ENCODE measurements at places on chromosomes 5 and 9.

DNA sequence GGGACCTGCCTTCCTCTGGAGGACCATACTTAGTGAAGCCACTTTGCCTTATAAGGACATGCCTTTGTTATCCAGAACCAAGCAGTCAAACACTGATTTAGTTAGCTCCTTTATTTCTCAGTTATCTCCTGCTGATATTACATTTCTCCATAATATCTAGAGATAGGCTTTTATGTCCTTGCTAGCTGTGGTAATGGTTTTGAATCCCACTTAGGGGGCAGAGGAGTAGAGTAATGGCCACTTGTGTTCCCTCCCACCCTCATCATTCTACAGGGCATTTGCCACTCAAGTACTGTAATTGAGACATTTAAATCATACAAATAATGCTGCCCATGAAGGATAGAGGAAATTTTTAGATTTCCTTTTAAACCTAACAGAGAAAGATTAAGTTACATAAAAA is 80.9 kb downstream of the DOCK8 start:
- DNase-seq, result no peak

GRCh38 chr9:127118597-127119319 is 3.7 kb downstream of the ANGPTL2 start:
- no peak for DNase-seq

GRCh38 chr9:14245901-14246525 is 67.9 kb downstream of the NFIB start:
- no peak for DNase-seq

- DNase-seq, result no peak
Measured at GRCh38 chr9:1171546-1171945, 121.4 kb downstream of the DMRT2 start.

DNA sequence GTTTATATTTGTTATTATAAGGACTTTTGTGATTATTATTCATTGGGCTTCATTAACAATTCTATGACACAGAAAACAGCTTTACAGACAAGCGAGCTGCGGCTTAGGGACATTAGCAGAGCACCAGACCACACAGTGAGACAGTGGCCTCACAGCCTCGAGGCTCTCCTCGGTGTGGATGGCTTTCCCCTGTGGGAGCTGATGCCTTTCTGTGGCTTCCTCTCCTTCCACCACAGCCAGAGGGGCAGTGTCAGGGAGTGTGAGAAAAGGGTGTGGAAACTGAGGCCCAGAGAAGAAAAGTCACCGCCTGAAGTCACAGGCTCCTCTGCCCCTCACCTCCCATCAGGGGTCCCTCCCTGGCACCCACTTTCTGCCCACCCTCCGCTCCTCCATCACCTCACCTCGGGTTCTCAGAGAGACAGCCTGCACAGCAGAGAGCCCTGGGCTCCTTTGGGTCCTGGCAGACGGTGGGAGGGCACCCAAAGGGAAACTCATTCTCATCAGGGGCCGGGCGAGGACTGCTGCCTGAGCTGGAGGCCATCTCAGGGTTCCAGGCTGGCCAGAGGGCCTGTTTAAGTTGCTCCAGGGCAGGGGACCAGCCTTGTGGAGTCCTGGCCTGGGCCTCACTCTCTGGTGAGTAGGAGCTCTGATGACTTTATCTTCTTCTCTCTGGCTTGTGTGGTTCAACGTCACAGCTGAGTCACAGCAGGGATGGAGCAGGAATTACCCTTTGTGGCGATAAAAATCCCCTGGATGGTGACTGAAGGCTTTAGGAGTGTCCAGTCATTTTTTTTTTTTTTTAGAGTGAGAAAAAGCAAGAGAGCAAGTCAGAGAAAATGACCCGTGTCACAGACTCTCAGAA is 830 bp downstream of the TRAF1 start:
- DNase-seq, result peak; percentile 90

- no peak for DNase-seq
Measured at GRCh38 chr9:136578915-136579649, 33.2 kb upstream of the NOTCH1 start.

DNA sequence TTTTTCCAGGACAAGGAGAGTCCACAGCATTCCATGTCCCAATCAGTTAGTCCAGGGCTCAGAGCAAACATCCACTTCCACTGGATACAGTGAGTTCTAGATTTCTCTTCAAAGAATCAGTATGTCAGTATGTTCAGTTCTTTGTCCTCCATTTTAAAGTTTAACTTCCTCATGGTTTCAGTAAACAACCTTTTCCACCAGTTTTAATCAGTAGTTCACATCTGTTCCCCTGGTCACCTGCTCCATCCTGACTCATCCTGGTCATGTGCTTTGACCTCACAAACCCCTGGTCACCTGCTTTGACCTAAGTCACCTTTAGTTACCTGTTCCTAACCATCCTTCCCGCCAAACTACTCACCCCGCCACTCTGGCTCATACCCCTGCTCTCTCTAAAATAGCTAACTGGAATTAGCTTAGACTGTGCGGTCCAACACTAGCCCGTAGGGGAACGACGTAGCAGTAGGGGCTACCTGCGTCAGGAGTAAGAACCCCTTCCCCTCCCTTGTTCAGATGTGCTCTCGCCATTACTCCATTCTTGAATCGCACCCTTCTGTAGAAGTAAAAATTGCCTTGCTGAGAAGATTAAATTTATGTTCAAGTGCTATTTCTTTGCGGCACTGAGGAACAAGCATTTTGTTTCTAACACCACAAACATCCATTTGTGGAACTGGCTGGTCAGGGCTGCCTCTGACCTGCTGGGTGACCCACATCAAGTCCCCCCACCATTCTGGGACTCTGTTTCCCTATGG is 5.5 kb downstream of the ENG start:
- no peak for DNase-seq

GRCh38 chr5:15741591-15741990 is 241.6 kb downstream of the FBXL7 start:
- no peak for DNase-seq

- no peak for DNase-seq
Measured at GRCh38 chr9:73009649-73010288, 56.9 kb upstream of the ALDH1A1 start.

GRCh38 chr5:113364466-113364865 is 70.3 kb downstream of the TSSK1B start:
- DNase-seq, result no peak

- DNase-seq, result no peak
Measured at GRCh38 chr9:90296539-90296938, 346.1 kb downstream of the DIRAS2 start.

- DNase-seq, result no peak
Measured at GRCh38 chr5:125326150-125326510, 579.7 kb upstream of the ZNF608 start.

- no peak for DNase-seq
Measured at GRCh38 chr5:95102687-95103086, 182.2 kb downstream of the MCTP1 start.

GRCh38 chr5:53170746-53171349 is 61.3 kb upstream of the MOCS2 start:
- peak; percentile 4 for DNase-seq

- DNase-seq, result no peak
Measured at GRCh38 chr9:105187781-105188180, 56.7 kb upstream of the SLC44A1 start.

DNA sequence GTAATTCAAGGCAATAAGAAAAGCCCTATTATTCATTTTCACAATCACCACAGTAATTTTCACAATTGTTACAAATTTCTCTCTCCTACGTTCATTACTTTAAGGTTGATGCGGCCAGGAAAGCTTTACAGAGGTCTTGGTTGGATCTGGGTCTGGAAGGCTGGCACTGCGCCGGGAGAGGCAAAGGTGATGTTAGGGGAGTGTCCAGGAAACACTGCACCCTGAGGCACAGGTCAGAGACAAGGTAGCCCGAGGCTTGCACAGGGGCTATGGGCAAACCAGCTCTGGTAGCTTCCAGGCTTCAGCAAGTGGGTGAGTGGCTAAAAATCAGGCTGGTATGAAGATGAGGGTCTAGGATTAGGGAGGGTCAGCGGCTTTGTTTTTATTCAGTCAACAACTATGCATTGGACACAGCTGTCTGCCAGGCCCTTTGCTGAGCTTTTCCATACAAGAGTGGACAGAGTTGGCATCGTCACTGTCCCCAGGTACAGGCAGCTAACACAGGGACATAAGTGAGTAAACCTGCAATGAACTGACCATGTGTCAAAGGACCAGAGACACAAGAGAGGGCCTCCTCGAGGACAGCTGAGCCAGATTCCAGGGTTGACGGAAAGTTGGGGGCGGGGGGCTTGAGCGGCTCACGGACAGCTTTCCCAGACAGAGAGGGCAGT is 12.4 kb upstream of the TENT4A start:
- no peak for DNase-seq

- DNase-seq, result peak; percentile 65
Measured at GRCh38 chr5:174724484-174725260, at the start of gene MSX2. TSS of gene MSX2 (plus strand) at chr5:174724582. CDS start at chr5:174724660, 78 bp downstream.

- no peak for DNase-seq
Measured at GRCh38 chr5:113507601-113508000, 5.9 kb upstream of the YTHDC2 start.

GRCh38 chr9:135989722-135990467 is 28.7 kb upstream of the UBAC1 start:
- peak; percentile 39 for DNase-seq

- no peak for DNase-seq
Measured at GRCh38 chr5:133938039-133938821, 30.2 kb downstream of the C5orf15 start.

DNA sequence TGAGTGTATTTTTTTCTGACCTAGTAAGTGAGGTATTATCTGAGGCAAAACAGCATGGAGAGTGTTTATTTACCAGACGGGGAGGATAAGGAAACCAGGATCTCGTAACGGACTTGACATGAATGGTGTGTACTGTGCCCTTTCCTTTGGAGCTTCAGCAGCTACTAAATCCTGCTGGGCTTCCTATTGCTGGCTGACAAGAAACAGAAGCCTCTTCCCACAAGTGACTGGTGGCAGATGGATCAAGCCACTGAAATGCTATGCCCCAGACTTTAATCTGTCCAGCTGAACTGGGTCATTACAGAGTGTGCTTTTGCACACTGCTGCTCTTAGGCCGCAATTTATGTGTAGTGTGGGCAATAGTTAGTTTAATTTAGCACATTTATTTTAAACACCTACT is 162.7 kb upstream of the MRPS30 start:
- no peak for DNase-seq

DNA sequence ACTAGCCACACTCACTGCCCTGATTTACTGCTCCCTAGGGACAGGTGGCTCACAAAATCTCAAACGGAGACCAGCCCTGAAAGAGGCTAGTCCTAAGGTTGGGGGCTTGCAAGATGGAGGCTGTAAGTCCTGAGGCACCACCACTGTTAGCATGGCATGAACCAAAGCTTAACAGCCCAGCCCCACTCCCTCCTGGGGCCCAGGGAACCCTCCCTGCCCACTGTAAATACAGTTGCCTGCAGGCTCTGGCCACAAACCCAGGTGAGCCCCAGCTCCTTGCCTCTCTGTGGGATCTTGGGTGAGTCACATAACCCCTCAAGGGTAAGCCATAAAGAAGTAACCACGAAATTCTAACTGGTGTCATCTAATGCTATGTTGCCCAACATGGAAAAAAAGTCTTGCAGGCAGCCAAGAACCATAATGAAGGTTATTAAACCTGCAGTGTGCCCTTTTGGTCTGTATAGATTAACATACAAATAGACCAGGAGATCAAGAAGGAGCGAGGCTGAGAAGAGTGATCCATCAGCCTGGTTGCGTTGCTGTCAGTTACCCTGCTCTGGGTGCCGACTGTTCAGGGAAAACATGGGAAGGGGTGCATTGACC is 1.7 kb upstream of the POMT1 start:
- peak; percentile 78 for DNase-seq

- DNase-seq, result no peak
Measured at GRCh38 chr5:129496864-129497595, 36.9 kb downstream of the ADAMTS19 start.

- no peak for DNase-seq
Measured at GRCh38 chr9:101639785-101640665, 45.3 kb upstream of the PPP3R2 start.

Measured in activated CD4-positive, alpha-beta T cell treated with anti-CD3 and anti-CD28 coated beads for 48 hours (primary cell).